Fibroblast of the conjunctiva (primary cell): ENCODE measurements at places on chromosomes 5 and 9.
A peak's percentile ranks its signal among the peaks of the same experiment; 100 is the strongest.

GRCh38 chr9:100724886-100725285 is 147.0 kb downstream of the CAVIN4 start:
- DNase-seq, result no peak

DNA sequence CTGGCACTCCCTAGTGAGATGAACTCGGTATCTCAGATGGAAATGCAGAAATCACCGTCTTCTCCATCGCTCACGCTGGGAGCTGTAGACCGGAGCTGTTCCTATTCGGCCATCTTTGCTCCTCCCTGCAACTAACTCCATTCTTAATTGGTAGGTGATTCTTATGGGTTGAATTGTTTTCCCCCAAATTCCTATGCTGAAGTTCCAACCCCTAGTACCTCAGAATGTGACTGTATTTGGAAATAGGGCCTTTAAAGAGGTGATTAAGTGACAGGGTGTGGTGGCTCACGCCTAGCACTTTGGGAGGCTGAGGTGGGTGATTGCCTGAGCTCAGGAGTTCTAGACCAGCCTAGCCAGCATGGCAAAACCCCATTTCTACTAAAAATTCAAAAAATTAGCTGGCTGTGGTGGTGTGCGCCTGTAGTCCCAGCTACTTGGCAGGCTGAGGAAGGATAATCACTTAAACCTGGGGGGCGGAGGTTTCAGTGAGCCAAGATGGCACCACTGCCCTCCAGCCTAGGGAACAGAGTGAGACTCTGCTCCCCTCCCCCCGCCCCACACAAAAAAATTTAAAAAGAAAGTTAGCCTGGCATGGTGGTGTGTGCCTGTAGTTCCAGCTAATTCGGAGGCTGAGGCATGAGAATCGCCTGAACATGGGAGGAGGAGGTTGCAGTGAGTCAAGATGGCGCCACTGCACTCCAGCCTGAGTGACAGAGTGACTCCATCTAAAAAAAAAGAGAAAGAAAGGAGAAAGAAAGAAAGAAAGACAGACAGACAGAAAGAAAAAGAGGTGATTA is 25.2 kb upstream of the FOCAD start:
- DNase-seq, result no peak

- DNase-seq, result no peak
These were observed 87.1 kb downstream of the EHMT1 start for GRCh38 chr9:137705906-137706305.

DNA sequence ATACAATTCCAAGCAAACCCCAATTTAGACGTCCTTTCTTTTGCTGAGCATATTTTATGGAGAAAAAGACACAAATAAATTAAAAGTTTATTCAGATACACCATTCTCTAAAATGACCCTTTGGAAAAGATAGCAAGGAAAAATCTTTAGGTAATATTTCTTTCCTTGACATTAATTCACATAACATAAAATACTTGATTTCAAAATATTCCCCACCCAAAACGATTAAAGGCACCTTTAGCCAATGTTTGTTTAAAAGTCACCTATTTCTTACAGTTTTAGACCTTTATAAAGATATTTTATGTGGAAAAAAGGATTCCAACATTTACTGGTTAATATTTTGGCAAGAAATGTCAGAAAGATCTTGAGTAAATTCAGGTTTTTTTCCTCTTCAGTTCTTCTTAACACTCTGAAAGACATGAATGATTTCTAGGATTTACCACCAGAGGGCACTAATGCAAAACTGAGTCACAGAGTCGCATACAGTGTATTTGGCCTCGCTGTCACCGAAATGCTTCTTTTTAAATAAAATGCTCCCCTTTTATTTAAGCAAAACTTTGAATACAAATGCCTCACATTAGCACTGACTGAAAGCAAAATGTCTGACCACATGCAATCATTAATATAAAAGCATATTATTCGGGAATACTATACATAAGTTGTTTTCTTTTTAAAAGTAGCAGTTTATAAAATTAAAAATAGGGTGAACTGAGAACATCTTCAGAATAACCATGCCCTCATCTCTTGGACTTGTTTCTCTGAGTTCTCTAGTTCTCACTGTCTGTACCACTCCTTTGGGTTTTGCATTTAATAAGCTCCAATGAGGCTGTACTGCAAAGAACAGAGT is 122.5 kb downstream of the SLC1A3 start:
- peak; percentile 51 for DNase-seq

- DNase-seq, result no peak
These were observed 62.1 kb upstream of the SPDL1 start for GRCh38 chr5:169521366-169521983.

GRCh38 chr9:108759835-108760234 is 96.0 kb downstream of the ACTL7B start:
- DNase-seq, result no peak

DNA sequence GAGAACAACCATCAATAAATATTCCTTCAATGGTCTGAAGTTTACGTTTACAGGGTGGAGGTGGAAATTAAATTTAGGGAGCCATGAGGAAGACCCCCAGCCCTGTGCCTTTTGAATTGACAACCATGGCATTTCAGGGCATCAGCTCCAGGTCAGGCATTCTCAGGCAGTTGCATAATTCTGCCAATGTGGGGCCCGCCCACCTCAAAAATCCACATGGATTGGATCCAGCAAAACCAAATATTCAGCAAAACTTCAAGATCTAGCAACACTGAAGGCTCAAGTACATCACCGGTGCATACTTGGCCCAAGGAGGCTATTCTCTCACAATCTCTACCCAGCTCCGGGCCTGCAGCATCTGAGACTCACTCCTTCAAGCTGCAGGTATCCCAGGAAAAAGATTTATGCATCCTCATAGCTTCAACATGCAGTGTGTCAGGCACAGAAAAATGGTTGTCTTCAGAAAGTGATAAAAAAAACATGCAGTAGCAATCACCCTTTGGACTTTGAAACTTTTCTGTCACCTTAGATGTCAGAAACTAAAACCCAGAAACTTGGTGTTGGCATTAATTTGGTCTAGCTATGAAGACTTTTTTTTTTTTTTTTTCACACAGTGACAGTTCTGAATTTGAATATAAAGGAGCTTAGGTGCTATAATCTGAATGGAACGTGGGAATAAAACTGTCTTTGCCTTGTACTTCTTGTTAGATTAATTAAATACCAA is 21.4 kb upstream of the ANXA2R start:
- DNase-seq, result no peak

GRCh38 chr5:132656774-132657355 is 1.1 kb upstream of the IL13 start:
- no peak for DNase-seq

DNA sequence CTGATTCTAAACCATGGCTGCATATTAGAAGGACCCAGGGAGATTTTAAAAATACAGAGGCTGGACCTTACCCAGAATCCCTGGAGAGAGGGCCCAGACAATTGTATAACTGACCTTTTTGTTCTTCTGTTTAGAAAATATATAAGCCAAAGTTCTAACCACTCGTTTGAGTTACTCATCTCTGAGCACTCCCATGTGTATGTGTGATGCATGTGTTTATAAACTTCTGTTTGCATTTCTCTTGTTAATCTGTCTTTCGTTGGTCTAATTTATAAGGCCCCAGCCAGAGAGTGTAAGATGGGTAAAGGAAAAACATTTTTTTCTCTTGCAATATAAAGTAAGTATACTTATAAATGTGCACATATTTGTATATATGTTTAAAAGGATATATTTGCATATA is 443.9 kb downstream of the ZNF608 start:
- peak; percentile 29 for DNase-seq

DNA sequence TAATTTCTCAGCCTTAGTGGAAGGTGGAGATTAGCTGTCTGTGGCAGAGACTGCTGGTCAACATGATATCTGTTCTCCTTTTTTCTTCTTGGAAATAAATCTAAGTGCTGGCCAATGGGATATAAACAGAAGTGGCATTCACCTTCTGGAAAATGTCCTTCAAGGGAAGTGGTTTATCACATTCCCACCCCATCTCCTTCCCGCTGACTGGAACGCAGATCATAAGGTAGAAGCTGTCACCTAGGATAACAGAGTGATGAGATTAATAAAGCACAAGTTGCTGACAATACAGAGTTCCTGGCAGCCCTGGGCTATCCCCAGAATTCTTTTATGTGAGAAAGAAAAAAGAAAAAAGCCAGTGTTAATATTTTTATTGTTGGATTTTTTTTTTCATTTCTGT is 109.7 kb upstream of the OSMR start:
- no peak for DNase-seq

DNA sequence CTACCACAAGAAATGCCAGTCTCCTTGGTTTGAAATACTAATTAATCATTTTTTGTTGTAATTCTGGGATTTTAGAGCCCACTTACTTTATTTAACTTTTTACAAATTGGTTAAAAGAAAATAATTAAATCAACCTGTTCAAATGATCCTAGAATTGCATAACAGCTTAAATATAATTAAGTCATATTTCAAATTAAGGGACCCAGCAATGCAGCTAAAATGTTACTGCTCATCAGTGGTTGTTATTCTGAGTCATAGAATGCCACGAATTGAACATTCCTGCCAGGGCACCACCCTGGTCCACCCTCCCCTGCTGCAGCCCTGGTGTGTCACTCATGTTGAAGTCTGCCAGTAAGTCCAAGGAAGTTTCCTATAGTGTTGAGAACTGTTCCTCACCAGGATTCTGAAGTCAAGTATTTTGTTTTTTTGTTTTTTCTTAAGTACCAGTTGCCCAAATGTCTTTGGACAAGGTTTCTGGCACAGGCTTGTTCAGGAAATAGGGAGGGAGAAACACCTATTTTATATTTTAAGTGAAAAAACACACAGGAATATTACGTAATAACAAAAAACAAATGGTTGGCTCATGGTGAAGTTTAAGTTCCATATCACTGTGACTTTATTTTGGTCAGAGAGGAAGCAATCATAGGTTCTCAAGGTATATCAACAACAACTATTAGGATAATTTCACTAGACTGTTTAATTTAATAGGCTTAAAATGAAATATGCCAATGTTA is 4.3 kb upstream of the ITGA1 start:
- DNase-seq, result no peak
